ENCODE measurements at places on chromosomes 12 and 14.

DNA sequence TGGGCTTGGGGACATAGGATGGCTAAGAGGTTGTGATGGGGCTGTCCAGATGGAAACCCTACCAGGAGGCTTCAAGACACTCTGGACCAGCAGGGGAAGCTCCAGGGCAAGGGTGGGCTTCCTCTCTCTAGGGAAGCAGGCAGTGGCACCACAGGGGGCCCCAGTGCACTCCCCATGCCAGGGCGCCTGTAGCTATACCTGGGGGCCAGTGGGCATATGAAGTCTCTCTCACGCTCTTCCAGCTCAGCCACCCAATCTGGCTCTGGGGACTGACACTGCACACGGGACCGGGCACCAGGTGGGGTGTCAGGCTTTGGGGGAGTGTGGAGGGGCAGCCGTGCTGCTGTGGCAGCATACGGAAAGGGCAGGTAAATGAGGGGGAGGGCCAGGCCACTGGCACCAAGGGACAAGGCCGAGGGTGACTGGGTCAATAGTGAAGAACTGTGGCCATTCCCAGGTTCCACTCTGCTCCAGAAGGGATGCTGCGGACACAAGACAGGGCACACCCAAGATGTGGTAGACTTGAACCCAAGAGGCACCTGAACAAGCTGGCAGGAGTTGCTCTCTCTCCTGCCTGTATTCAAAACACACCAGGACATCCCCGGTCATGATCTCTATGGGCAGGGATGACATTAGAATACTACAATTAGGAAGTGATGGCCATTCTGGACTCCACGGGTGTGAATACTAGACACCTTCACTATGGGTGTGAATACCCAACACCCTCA lies 27.5 kb downstream of the RFLNA start:
- no peak overlapping the region for H3K27ac ChIP-seq
- H3K27me3 ChIP-seq = no peaks in the 10 kb centered on the region
- no peaks in the 10 kb centered on the region for H3K4me1 ChIP-seq
- DNase-seq = peak; percentile 4

DNA sequence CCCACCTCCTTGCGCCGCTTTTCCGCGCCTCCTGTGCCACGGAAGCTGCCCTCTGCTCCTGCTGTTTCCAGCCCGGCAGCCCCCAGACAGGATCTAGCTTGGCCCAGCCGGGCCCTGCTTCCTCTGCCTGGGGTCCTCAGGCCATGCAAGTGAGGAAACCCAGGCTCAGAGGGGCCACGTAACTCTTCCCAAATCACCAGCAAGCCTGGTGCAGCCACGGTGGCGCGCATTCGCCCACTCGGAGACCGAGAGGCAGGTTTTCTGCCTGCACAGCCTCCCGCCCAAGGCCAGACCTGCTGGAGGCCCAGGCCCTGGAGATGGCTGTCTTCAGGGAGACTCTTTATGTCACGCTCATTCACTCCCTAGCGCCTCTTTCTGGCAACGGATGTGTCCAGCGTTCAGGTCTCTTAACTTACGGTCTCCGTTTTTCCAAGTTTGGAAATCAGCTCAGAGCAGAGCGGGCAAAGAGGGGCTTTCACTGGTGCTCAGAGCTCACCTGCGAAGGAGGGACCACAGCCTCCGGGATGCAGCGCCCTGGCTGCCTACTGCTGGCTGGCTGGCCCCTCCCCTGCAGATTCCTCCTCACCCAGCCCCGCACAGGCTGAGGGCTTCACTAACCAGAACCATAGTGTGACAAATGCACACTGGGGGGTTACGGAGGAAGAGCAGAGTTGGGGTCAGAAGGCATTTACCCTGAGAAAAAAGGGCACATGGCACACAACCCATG lies 20.6 kb upstream of the CEP170B start:
- no peaks in the 10 kb centered on the region for H3K36me3 ChIP-seq
- H3K27me3 ChIP-seq = no peaks in the 10 kb centered on the region
- peaks cover 15% of the 10 kb centered on the region for H3K4me1 ChIP-seq
- DNase-seq = no peak
- no peak overlapping the region for H3K4me3 ChIP-seq

GRCh38 chr12:75460204-75460603 lies 20.4 kb upstream of the GLIPR1 start:
- no peaks in the 10 kb centered on the region for H3K4me1 ChIP-seq
- DNase-seq = no peak
- no peak overlapping the region for H3K27ac ChIP-seq
- no peaks in the 10 kb centered on the region for H3K36me3 ChIP-seq
- no peak overlapping the region for H3K4me3 ChIP-seq

DNA sequence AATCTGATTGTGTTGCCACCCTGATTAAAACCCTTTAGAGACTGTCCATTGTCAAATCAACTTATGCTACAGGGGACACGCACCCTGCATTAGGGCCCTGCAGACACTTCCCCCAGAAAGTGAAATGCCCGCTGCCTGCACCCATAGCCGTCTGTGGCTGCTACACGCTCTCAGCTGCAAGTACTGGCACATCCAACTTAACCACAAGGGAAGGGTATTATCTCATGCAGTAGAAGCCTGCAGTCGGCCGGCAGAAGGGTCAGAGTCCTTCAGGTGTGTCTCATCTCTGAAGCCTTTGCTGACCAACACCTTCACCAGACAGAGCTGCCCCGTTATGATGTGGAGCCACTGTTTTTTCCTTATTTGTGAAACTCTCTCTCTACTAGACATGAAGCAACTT lies 20.8 kb downstream of the CFAP251 start:
- no peaks in the 10 kb centered on the region for H3K36me3 ChIP-seq
- DNase-seq = peak; percentile 43
- no peak overlapping the region for H3K27ac ChIP-seq
- H3K27me3 ChIP-seq = no peaks in the 10 kb centered on the region

- no peaks in the 10 kb centered on the region for H3K27me3 ChIP-seq
- DNase-seq = no peak
- no peak overlapping the region for H3K4me3 ChIP-seq
- H3K27ac ChIP-seq = no peak overlapping the region
- H3K36me3 ChIP-seq = no peaks in the 10 kb centered on the region
These were observed 218.9 kb upstream of the CDKN3 start for GRCh38 chr14:54177641-54178621.

GRCh38 chr12:121175383-121176119 lies 34.4 kb upstream of the P2RX4 start:
- H3K27ac ChIP-seq = no peak overlapping the region
- H3K27me3 ChIP-seq = no peaks in the 10 kb centered on the region
- no peaks in the 10 kb centered on the region for H3K4me1 ChIP-seq
- no peak overlapping the region for H3K4me3 ChIP-seq
- no peaks in the 10 kb centered on the region for H3K36me3 ChIP-seq

GRCh38 chr14:63371033-63371432 lies 52.3 kb upstream of the GPHB5 start:
- H3K27me3 ChIP-seq = no peaks in the 10 kb centered on the region
- H3K36me3 ChIP-seq = peaks cover 3% of the 10 kb centered on the region
- no peak for DNase-seq
- no peak overlapping the region for H3K4me3 ChIP-seq
- no peak overlapping the region for H3K27ac ChIP-seq

GRCh38 chr12:9163392-9163791 lies 44.8 kb downstream of the PZP start:
- H3K4me1 ChIP-seq = no peaks in the 10 kb centered on the region
- H3K36me3 ChIP-seq = no peaks in the 10 kb centered on the region
- no peaks in the 10 kb centered on the region for H3K27me3 ChIP-seq
- H3K27ac ChIP-seq = no peak overlapping the region

DNA sequence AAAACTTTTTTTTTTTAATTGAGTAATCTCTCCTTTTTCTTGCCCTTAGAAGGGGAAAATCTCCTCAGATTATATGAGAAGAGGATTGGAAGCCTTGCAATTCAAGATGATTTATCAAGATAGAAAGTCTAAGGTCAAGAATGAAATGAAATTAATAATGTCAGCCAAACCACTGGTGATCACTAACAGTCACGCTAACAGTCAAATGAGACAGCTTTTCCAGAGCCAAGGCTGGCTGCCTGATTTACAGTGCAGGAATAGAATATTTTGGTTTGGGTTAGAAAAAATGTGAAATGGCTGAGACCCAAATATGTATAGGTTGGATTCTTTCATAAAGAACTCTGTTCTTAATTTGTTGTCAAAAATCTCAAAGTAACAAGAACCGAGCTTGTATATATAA lies 204.3 kb downstream of the PPM1H start:
- H3K4me3 ChIP-seq = no peak overlapping the region
- peaks cover 3% of the 10 kb centered on the region for H3K4me1 ChIP-seq
- no peaks in the 10 kb centered on the region for H3K36me3 ChIP-seq
- no peak overlapping the region for H3K27ac ChIP-seq

- peak; percentile 66 for DNase-seq
- no peaks in the 10 kb centered on the region for H3K27me3 ChIP-seq
- H3K27ac ChIP-seq = no peak overlapping the region
- H3K36me3 ChIP-seq = no peaks in the 10 kb centered on the region
- H3K4me1 ChIP-seq = peaks cover 14% of the 10 kb centered on the region
- no peak overlapping the region for H3K4me3 ChIP-seq
These were observed 37.0 kb upstream of the MED13L start for GRCh38 chr12:116314477-116314876.

GRCh38 chr12:109286252-109286651 lies 22.8 kb downstream of the FOXN4 start:
- H3K4me3 ChIP-seq = no peak overlapping the region
- H3K27me3 ChIP-seq = no peaks in the 10 kb centered on the region
- DNase-seq = no peak
- H3K4me1 ChIP-seq = no peaks in the 10 kb centered on the region
- no peaks in the 10 kb centered on the region for H3K36me3 ChIP-seq

DNA sequence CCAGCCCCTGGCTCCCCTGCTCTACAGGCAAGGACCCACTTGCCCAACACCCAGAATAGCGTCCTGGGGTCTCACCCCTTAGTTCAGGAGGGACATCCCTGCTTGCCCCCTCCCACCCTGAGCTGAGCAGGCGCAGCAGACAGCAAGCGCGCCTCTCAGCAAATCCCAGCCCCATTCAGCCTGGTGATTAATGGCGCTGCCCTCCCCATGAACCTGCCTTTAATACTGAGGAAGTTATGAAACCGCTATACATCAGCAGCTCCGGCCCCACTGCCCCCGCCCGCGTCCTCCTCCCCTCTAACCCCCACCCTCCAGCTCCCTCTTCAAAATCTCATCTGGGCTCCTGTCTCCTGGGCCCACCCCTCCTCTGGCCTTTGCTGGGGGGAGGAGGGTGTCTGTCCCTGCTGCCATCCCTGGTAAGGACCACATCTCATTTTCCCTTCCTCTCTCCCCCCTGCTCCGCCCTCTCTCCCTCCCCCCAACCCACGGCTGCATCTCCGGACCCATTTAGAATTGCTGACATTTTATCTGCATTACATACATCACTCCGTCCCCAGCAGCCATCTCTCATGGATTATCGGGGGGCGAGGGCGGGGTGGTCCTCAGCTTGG lies 7.1 kb upstream of the SMUG1 start:
- no peaks in the 10 kb centered on the region for H3K4me1 ChIP-seq
- H3K4me3 ChIP-seq = peak overlapping the region; percentile 14
- peaks cover 7% of the 10 kb centered on the region for H3K27me3 ChIP-seq

DNA sequence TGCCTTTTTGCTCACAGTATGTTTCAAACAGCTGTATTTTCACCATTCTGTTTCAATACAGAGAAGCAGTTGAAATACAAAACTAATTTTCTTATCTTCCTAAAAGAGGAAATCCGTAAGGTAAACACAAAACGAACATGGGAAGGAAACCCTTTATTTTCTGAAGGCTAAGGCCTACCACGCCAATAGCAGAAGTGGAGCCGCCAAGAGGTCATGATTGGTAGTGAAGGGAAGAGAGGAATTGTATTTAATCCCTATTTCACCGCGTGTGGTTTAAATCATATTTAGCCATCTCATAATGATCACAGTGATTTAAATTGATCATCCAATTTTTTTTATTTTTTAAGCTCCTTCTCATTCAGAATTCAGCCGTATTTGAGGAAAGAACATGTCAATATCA lies 398.2 kb downstream of the PRKD1 start:
- H3K4me3 ChIP-seq = no peak overlapping the region
- no peak overlapping the region for H3K27ac ChIP-seq
- H3K27me3 ChIP-seq = no peaks in the 10 kb centered on the region
- DNase-seq = no peak

DNA sequence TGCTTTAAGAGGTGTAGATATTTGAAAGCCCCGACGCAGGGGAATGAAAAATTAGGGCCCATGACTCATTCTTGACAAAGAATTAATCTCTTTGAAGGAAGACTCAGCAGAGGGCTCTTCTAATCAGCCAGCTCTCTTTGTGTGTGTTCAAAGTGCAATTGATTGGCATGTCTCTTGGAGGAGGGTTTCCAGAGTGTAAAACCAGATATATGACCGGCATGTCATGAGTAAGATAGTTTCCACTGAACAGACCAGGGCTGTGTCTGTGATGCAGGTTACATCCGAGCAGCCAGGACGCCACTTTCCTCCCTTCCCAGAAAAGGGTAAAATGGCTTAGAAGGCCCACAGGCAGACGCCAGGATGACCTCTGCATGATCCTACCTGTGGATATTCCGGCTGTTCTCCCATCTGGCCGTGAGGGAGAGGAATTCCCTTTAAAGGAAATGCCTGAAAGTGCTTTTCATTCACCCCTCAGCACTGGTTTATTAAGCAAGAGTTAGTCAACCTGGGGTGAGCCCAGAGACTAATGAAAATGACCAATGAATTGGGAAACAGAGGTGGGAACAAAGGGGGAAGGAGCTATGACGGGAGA lies 7.2 kb upstream of the KRT75 start:
- H3K4me3 ChIP-seq = no peak overlapping the region
- H3K27me3 ChIP-seq = no peaks in the 10 kb centered on the region
- H3K36me3 ChIP-seq = no peaks in the 10 kb centered on the region
- peak; percentile 82 for DNase-seq
- H3K27ac ChIP-seq = peak overlapping the region; percentile 85

DNA sequence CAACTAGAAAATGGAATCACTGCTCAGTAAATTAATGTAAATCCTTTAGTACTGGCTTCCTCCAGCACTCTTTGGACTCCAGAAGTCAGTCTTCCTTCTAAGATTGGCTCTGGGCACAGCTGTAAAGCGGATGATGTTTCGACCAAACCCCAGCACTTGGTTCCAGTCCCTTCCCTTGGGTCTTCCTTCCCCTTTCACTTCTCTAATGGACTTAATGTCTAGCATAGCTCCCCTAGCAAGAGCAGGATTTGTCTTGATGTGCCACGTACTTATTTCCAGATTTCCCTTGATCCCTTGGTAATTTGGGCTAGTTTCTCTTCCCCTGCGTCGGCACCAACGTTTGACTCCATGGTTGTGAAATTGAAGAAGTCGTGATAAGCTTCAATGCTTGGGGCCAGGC lies 28.3 kb downstream of the C12orf75 start:
- no peak overlapping the region for H3K27ac ChIP-seq
- H3K36me3 ChIP-seq = peaks cover 11% of the 10 kb centered on the region
- H3K27me3 ChIP-seq = no peaks in the 10 kb centered on the region
- DNase-seq = no peak
- H3K4me3 ChIP-seq = no peak overlapping the region

GRCh38 chr14:50311337-50311971 lies 575 bp downstream of the L2HGDH start:
- H3K27me3 ChIP-seq = no peaks in the 10 kb centered on the region
- no peaks in the 10 kb centered on the region for H3K4me1 ChIP-seq
- no peak for DNase-seq
- no peak overlapping the region for H3K27ac ChIP-seq
- peak overlapping the region; percentile 85 for H3K4me3 ChIP-seq

DNA sequence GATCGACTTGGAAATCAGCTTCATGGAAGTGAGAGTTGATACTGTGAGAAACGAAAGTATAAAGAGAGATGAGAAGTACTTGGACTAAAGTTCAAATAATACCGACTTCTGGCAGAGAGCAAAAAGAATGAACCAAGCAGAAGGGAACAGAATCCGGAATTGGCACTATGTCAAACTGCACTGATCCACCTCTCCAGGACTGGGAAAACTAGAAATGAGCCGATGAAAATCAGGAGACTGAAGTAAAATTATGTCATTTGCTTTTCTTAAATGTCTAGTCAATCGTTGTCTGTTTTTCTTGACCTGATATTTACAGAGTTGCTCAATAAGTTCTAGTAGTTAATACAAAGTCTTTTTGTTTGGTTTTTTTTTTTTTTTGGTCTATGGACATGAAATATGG lies 163.0 kb upstream of the FOXG1 start:
- no peaks in the 10 kb centered on the region for H3K27me3 ChIP-seq
- H3K4me3 ChIP-seq = no peak overlapping the region
- no peaks in the 10 kb centered on the region for H3K4me1 ChIP-seq
- no peak overlapping the region for H3K27ac ChIP-seq
